ENCODE measurements at places on chromosomes 1 and 21. TPM values are rescaled to one million over a fixed set of nuclear protein-coding genes. Genes with fewer than 3 reads are reported as not detected.
A peak's percentile ranks its signal among the peaks of the same experiment; 100 is the strongest.

The CFHR5 gene
- not detected for total RNA-seq

The FTCD gene
- total RNA-seq = 2.5 TPM

The PER3 gene
- 8.5 TPM for total RNA-seq

The RGSL1 gene
- not detected for total RNA-seq

The MSH4 gene
- total RNA-seq = 0.68 TPM

The SLC39A1 gene
- total RNA-seq = 93.2 TPM

The TLR5 gene
- total RNA-seq = not detected

The OR6K3 gene
- total RNA-seq = not detected

The HRNR gene
- total RNA-seq = not detected

The MYOG gene
- total RNA-seq = not detected

The NES gene
- total RNA-seq = 26.5 TPM

The GNB1 gene
- 394 TPM for total RNA-seq

The NIBAN1 gene
- total RNA-seq = 12.5 TPM

DNA sequence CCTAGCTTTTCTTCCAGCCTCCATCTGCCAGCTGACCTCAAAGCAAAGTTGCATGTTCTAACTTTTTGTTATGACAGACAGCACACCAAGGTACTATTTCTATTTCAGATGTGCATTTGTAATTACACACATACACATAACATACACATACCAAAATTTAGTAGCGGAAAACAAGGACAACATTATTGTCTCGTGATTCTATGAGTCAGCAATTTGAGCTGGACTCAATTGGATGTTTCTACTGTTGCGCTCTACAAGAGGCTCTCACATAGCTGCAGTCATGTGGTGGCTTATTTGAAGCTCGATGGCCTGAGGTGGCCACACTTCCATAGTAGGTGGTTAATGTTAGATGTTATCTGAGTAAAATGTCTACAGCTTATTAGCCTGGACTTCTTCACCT lies 1010.1 kb upstream of the B3GALT2 start:
- no peaks in the 10 kb centered on the region for H3K4me1 ChIP-seq
- no peak for DNase-seq
- no peaks in the 10 kb centered on the region for H3K27me3 ChIP-seq

DNA sequence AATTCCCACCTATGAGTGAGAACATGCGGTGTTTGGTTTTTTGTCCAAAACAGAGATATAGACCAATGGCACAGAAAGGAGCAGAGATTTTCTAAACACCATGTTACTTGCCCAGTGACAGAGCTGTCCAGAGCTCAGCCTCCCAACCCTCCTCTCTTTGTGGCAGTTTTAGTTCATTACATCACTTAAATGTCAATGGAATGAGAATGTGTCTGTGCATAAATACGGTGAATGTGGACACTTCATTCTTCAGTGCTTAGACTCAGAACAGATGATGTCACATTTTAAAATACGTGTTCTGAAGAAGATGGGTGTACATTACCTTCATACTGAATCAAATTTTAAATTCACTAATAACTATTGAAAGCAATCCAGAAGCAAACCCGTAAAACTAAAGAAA lies 374.9 kb downstream of the DSCAM start:
- no peak overlapping the region for H3K27ac ChIP-seq
- no peaks in the 10 kb centered on the region for H3K27me3 ChIP-seq
- DNase-seq = no peak
- H3K4me1 ChIP-seq = no peaks in the 10 kb centered on the region
- H3K4me3 ChIP-seq = no peak overlapping the region
- H3K36me3 ChIP-seq = no peaks in the 10 kb centered on the region

DNA sequence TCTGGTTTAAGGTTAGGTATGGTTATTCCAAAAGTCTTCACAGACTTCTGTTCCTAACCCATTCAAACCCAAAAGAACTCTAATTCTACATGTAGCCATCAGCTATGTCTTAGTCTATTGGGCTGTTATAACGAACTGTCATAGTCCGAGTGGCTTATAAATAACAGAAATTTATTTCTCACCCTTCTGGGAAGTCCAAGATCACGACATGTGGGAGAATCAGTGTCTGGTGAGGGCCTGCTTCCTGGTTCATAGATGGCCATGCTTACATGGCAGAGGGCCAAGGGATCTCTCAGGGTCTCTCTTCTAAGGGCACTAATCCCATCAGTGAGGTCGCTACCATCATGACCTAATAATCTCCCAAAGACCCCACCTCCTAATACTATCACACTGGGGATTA lies 103.0 kb upstream of the PPP2R5A start:
- DNase-seq = no peak
- no peak overlapping the region for H3K27ac ChIP-seq
- H3K36me3 ChIP-seq = no peaks in the 10 kb centered on the region
- peaks cover 22% of the 10 kb centered on the region for H3K4me1 ChIP-seq
- H3K27me3 ChIP-seq = no peaks in the 10 kb centered on the region
- H3K4me3 ChIP-seq = no peak overlapping the region

DNA sequence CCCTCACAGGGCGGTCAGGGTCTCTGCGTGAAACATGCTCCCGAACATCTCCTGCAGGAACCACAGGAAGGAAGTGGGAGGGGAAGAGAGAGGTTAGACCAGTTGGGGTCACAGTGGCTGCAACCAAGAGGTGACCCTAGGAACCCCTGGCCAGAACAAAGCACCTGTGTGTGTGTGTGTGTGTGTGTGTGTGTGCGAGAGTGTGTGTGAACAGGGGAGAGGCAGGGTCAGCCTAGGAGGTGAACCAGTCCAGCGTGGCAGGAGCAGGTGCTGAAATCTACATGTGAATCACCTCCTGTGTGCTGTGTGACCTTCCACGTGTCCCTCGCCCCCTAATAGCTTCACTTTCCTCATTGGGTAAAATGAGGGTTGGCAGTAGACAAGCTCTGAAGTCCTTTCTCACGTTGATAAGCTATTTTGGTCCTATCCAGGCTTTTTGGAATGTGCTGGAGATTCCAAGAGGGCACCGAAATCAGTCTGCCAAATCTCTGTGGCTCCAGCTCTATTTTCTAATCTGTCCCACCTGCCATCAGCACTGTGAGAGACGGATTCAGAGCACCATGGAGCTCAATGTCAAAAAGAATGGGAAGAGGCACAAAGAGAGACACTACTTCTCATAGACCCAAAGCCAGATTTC lies 27.8 kb downstream of the SLC26A9 start:
- no peak overlapping the region for H3K27ac ChIP-seq
- DNase-seq = no peak
- no peak overlapping the region for H3K4me3 ChIP-seq
- peaks cover 16% of the 10 kb centered on the region for H3K27me3 ChIP-seq
- H3K36me3 ChIP-seq = no peaks in the 10 kb centered on the region

DNA sequence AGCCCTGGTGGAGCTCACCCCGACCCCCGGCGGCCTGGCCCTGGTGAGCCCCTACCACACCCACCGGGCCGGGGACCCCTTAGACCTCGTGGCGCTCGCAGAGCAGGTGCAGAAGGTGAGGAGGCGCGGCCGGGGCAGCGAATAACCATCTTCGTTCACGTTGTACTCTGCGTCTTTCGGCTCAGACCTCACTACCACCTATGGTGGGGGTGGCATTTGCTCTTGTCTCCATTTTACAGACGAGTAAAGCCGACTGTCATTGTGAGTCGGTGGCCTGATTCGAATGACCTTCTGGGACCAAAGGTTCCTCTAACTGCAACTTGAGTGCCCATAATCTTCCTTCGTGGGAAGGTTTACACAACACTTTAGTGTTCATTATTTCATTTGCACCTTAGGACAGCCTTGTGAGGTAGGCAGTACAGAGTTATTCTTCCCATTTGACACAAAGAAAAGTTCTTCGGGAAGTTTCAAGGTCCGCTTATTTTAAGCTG lies 506 bp downstream of the C1orf50 start:
- DNase-seq = no peak
- peak overlapping the region; percentile 85 for H3K27ac ChIP-seq
- no peaks in the 10 kb centered on the region for H3K27me3 ChIP-seq

DNA sequence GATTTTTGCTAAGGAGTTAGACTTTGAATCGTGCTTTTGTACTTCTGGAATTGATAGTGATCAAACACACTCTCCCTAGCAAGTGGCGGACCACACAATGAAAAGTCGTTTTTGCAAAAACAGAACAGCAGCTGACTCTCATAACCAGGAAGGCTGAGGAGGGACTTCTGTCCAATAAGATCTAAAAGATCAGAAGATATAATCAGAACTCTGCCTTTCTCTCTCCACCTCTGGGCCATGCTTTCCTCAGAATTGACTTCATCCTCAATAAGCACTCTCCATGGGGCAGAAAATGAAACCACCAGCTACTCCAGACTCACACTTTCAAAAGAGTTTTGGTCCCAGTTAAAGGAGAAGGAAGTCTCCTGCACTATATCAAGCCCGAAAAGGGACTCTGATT lies 55.3 kb upstream of the SAMD13 start:
- H3K36me3 ChIP-seq = no peaks in the 10 kb centered on the region
- H3K27ac ChIP-seq = no peak overlapping the region
- H3K4me3 ChIP-seq = no peak overlapping the region

DNA sequence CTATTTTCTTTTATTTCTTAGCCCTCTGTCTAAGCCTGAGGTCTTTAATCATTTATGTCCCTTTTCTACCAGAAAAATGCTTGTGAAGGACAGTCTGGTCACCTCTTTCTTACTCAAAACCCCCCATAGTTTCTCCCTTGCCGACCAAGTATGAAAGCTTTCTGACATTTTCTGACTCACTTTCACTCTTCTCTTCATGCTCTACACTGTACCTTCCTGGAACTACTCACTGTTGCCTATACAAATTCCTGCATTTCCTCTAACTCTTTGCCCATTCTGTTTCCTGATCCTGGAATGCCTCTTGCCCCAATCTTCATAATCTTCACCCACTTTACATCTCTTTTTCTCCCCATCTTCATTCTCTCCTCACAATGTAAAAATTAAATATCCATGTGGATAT lies 380.0 kb downstream of the HHIPL2 start:
- no peak for DNase-seq
- no peaks in the 10 kb centered on the region for H3K4me1 ChIP-seq
- no peaks in the 10 kb centered on the region for H3K27me3 ChIP-seq
- no peaks in the 10 kb centered on the region for H3K36me3 ChIP-seq
- no peak overlapping the region for H3K4me3 ChIP-seq
- no peak overlapping the region for H3K27ac ChIP-seq

DNA sequence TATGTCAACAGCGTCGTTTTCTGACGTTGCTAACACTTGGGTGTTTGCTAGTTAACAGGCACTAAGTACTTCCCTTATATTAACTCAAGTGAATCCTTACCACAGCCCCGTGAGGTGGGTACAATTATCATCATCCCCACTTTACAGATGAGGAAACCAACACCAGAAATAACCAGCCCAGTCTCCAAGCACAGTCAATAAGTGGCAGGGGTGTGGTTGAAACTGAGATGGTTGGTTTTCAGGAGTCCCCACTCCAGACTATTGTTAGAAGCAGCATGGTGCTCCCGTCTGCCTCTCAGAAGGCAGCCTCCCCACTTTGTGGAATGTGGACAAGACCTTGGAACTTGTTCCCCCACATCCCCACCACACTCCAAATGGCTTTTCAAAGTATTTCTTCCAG lies 45.7 kb upstream of the ACOT11 start:
- peaks cover 9% of the 10 kb centered on the region for H3K4me1 ChIP-seq
- H3K4me3 ChIP-seq = no peak overlapping the region
- no peak for DNase-seq
- H3K27me3 ChIP-seq = peaks cover 35% of the 10 kb centered on the region

GRCh38 chr21:36535618-36536241 lies 55.8 kb upstream of the CLDN14 start:
- H3K4me1 ChIP-seq = no peaks in the 10 kb centered on the region
- H3K36me3 ChIP-seq = no peaks in the 10 kb centered on the region
- DNase-seq = no peak

DNA sequence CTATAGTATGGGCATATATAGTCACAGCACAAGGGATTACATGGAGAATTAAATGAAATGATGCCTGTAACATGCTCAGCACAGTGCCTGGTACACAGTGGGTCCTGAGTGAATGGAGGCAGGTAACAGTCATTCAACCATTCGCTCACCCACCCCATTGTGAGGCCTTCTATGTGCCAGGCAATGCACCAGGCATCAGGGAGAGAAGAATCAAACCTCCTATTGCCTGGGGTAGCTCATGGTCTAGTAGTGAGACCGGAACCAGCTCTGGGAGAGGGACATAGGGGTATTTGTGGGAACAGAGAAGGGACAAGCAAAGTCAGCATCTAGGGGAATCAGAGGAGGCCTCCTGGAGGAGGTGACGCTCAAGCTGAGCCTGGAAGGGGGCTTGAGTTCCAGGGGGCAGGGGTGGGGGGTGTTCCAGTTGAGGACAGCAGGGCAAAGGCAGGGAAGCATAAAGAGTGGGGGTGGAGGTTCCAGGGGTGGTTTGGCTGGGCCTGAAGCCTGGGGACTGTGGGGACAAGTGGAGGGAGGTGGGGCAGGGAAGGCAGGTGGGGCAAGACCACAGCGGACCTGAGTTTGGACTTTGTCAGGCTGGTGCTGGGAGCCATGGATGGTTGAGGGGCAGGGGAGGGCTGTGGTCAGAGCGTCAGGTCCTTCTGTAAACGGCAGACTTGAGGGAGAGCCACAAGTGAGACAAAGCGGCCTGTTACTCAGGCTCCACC lies 591.6 kb downstream of the PTPRU start:
- H3K27ac ChIP-seq = no peak overlapping the region
- H3K4me1 ChIP-seq = no peaks in the 10 kb centered on the region
- H3K27me3 ChIP-seq = no peaks in the 10 kb centered on the region
- no peak overlapping the region for H3K4me3 ChIP-seq
- DNase-seq = no peak

GRCh38 chr1:203448521-203449061 lies 27.0 kb upstream of the PRELP start:
- no peaks in the 10 kb centered on the region for H3K36me3 ChIP-seq
- no peak for DNase-seq
- peaks cover 54% of the 10 kb centered on the region for H3K4me1 ChIP-seq
- no peaks in the 10 kb centered on the region for H3K27me3 ChIP-seq
- peak overlapping the region; percentile 54 for H3K27ac ChIP-seq
- no peak overlapping the region for H3K4me3 ChIP-seq

- no peaks in the 10 kb centered on the region for H3K36me3 ChIP-seq
- no peak overlapping the region for H3K27ac ChIP-seq
- peaks cover 58% of the 10 kb centered on the region for H3K27me3 ChIP-seq
Measured at GRCh38 chr1:200029822-200030152, 2.3 kb downstream of the NR5A2 start.

GRCh38 chr1:14750490-14750889 lies 152.0 kb downstream of the KAZN start:
- no peak overlapping the region for H3K4me3 ChIP-seq
- DNase-seq = no peak
- no peaks in the 10 kb centered on the region for H3K36me3 ChIP-seq

GRCh38 chr1:110495926-110496600 lies 22.9 kb downstream of the KCNA10 start:
- peak; percentile 90 for DNase-seq
- no peak overlapping the region for H3K4me3 ChIP-seq
- H3K27me3 ChIP-seq = peaks cover 12% of the 10 kb centered on the region
- no peaks in the 10 kb centered on the region for H3K36me3 ChIP-seq
- H3K27ac ChIP-seq = no peak overlapping the region
- H3K4me1 ChIP-seq = no peaks in the 10 kb centered on the region

DNA sequence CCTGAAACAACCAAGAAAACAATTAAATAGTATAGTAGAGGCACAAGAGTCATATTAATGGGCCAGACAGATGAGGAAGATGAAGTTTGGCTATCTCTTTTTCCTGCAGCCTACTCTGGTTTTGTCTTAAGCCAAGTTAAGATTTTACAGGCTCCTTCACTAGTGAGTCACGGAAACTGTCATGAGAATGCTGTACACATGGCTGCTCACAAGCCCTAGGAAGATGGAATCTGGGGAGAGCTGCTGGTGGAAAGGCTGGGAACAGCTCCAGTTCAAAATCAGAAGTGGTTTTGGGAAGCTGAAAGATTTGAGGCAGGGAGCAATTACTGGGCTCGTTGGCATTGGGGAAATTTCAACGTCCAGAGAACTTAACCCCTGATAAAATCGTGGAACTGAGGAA lies 46.4 kb upstream of the S1PR1 start:
- no peaks in the 10 kb centered on the region for H3K4me1 ChIP-seq
- no peaks in the 10 kb centered on the region for H3K36me3 ChIP-seq
- H3K4me3 ChIP-seq = no peak overlapping the region
- H3K27me3 ChIP-seq = peaks cover 12% of the 10 kb centered on the region
- no peak overlapping the region for H3K27ac ChIP-seq

All from osteocyte (in vitro differentiated cells).